Gastrocnemius medialis (tissue), 4 donors: ENCODE measurements at places on chromosomes 7 and 10.

GRCh38 chr7:124254396-124254795 lies 221.5 kb upstream of the TMEM229A start:
- DNase-seq: no peak

- DNase-seq: peak; percentile 24
Measured at GRCh38 chr7:30815951-30816644, 44.9 kb downstream of the MINDY4 start.

DNA sequence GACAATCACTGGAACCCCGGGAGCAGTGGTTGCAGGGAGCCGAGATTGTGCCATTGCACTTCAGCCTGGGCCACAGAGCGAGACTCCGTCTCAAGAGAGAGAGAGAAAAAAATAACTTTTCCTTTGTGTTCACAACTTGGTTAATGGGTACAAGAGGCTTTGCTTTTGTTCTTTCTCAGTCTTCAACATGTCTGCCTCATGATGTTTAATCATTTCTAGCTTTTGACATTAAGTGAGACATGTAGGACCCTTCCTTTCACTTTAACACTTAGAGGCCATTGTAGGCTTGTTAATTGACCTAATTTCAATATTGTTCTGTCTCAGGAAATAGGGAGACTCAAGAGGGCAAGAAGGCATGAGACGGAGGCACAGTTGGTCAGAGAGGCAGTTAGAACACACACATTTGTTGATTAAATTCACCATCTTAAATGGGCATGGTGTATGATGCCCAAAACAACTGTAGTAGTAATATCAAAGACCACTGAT lies 9.3 kb upstream of the CRCP start:
- DNase-seq: no peak

DNA sequence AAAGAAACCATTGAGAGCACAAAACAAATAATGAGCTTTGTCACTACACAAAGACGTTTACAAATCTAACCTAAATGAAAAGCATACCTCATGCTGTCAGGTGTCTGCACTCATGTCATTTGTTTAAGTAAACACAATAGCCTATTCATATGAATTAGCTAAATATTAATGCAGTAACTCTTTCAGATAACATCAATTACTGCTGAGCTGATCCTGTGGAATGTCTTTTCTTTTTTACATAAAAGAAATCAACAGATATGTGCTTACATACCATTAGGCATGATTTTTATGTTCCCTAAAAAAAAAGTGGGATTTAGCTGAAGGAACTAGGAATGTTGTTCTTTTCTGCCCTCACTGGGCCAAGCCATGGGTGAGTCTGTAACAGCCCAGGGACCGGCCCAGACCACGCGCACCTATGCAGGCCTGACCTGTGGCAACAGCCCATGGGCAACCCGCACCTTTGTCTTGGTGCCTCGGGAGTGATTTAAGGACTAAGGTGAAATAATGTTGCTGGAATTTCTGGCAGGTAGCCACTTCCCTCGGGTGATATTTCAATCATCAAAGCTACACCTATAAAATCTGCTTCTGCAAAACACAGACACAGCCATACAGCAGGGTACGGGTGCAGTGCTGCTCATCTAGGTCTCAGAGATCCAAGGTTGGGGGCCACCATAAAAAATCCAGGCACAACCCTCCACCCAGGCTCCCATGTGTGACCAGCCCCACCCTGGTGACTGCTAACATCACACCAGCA lies 44.6 kb downstream of the FGFR2 start:
- no peak for DNase-seq

- DNase-seq: no peak
Measured at GRCh38 chr7:31476941-31477677, 36.8 kb upstream of the ITPRID1 start.

DNA sequence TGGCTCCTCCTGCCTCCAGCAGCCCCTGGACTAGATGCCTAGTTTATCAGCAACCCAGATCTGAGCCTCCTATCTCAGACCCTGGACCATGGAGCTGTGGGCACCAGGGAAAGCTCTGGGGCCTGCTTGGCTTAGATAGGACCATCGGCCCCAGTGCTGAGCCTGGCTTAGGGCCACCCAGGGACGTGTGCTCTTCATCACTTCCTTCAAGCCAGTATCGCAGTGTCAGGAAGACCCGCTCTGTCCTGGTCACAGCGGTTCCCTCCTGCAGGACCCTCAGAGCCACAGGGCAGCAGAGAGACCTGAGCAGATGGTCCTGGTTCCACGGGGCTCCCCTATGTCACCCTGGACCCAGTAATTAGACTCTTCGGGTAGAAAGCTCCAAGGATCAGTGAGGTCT lies 105.7 kb upstream of the FAM20C start:
- no peak for DNase-seq

DNA sequence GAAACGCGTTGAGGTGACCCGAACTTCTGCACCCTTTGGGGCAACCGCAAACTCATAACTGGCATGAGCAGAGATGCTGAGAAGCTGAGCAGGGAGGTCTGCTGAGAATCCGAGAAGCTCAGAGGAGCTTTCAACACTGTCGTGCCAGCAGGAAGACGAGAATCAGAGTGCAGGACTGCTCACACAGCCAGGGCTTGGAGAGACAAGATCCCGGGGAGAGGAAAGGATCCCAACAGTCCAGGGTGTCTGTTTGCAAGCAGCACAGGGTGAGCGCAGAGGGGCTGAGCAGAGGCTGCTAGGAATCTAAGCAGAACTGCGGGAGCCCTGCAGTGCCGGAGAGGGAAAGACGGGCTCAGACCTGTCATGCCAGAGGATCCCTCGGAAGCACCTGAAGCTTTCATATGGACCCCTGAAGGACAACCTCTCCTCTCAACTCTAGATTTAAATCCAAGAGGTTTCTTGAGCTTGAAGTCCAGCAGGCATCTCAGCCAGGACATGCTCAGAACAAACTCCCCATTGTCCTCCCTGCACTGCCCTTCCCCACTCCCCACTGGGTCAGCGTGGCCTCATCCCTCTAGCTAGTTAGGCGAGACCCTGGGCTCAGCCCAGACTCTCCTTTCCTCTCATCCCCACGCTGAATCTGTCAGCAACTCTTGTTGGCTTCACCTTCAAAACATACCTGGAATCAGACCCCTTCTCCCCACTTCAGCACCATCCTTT lies 40.7 kb downstream of the FOXL3 start:
- no peak for DNase-seq

GRCh38 chr7:28996836-28997235 lies 38.7 kb upstream of the TRIL start:
- no peak for DNase-seq

- no peak for DNase-seq
Measured at GRCh38 chr7:94303695-94304094, 91.0 kb upstream of the COL1A2 start.

DNA sequence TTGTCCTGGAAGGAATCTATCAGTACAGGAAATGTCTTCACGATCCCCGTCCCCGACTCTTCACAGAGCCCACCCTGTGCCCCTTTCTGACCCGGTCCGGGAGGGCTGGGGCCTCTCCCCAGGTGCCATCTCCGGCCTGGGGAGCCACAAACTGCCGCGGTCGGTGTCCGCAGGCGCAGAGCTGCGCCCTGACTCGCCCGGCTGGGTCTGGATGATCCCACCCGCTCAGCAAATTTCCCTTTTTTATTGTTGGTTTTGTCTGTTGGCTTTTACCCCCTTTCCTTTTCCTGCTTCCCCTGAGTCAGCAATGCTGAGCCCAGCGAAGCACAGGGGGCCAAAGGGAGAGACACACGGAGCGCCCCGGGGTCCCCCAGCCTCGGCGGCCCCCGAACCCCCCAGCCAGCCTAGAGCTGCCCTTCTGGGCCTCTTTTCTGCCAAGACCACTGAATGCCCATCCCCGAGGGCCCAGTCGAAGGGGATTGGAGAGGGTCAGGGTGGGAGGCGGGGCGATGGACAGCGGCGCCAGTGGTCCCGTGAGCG lies 30.9 kb downstream of the LEP start:
- no peak for DNase-seq

DNA sequence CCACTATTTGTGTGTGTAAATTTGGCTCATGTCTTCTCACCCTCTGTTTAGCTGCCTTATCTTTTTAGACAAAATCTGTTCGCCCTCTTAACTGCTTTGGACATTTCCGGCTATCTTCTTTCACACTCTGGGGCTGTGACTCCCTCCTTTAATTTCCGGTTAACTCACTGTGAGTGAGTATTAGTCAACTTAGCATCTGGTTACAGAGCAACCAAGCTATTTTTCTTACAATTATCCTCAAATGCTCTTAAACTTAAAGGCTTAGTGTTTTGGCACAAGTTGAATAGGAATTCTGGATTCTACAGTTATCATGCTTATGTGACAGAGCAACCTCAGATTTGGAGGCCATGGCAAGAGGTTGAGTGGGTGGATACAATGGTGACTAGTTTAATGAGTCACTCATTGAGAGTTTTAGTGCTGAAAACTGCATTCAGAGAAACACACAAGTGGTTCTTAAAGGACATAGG lies 177.6 kb upstream of the SEMA3A start:
- no peak for DNase-seq

DNA sequence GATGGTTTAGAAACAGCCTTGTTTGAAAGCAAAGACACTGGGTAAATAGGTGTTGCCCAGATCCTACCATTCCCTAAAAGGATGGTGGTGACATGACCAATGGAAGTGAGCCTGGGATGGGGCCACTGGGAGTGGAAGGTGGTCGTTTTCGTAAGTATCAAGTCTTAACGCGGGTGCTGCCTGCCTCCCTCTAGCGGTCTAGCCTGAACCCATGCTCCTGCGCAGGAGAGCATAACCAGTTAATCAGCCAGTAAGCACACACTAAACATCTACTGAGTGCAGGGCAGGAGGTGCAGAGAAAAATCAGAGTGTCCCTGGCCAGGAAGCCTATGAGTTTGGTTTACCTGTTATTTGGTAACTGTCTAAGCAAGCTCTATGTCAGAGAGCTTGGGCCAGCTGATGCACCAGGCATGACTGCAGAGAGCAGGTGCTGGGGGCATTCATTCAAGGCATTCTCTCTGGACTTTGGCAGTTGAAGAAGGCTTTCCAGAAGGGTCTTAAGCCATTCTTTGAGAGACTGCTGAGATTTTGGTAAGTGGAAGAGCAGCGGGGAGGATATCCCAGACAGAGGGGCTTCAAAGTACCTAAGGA lies 930 bp downstream of the GARIN1A start:
- DNase-seq: no peak

GRCh38 chr10:102109166-102110116 lies 10.7 kb downstream of the LDB1 start:
- DNase-seq: no peak

GRCh38 chr7:104327938-104328295 lies 486 bp upstream of the LHFPL3 start:
- DNase-seq: no peak

DNA sequence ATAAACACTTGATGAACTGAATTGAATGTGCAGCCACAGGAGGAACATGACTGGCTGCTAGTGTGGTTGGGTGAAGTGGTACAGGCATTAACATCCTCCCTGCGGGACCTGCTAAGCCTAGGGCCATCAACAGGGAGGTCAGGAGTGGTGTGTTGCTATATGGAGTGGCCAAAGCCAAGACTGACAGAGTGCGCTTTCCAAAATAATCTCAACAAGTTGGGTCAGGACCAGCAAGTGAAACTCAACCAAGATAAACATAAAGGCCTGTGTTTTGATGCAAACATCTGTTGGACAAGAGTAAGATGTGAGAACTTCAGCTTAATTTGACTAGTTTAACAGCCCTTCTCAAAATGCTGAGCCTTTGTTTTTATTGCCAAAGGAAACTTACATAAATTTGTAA lies 97.7 kb downstream of the WDFY4 start:
- DNase-seq: no peak

GRCh38 chr7:110084181-110084807 lies 1006.6 kb upstream of the LRRN3 start:
- no peak for DNase-seq

GRCh38 chr7:49669692-49670260 lies 103.7 kb upstream of the VWC2 start:
- no peak for DNase-seq

DNA sequence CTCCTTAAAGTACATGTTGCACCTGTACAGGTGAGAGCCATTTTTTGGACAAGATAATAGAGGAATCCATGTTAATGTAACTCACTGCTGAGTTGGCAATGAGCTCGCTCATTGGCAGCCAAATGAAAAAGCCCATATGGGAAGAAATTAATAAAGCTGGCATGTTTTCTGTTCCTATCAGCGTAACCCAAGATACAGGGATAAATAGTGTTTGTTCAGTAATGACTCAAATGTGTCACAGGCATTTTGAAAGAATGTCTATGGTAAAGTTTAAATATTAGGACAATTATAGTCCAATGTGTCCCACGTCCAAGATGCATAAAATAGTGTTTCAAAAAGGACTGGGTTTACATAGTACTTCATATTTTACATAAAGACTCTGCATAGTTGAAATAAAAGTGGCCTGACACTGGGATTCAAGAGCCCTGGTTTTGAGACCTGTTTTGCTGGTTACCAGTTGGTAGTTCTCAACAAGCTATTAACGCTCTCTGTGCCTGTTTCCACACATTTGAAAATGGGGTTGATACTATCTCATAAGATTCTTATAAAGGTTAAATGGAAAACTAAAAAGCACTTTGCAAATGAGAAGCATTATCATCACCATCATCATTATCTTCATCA lies 49.1 kb downstream of the MTURN start:
- DNase-seq: no peak

DNA sequence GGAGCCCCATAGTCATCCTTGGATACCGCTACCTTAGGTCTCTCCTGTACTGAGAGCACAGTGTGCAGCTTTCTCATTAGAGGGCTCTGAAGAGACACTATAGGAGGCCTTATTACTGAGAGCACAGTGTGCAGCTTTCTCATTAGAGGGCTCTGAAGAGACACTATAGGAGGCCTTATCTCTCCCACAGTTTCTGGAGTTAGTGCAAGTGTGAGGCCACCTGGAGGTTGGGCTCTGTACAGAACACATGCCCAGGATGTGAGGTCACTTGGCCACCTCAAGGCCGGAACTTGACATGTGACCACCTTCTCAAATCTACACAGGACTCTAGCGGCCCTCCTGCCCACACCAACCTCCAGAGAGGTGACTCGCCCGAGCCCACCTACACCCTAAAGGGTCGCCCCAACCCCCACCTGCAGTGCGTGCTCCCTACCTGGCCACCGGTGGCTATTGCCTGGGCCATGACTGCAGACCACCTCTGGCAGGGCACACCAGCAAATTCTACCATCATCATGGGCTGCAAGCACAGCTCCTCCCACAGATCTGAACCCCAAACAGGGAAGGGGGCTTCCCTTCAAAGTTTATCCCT lies 24.6 kb downstream of the FRMPD2 start:
- DNase-seq: no peak

DNA sequence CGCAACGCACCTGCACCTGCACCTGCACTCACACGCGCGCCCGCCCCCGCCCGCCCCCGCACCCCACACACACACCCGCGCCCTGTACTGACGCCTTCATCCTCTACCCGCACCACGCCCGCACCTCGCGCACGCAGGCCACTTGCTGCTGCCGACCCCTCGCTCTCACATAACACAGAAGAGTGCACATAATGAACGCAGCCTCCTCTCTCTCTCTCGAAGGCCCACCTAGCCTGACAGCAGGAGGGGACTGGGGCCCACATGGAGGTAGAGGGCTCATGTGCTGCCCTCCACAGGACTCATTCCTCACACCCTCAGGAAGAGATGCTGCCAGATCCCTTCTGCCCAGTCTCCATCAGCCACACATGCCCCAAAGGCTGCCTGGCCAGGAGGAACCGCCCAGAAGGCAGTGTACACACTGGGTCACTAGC lies 432 bp upstream of the CAMK2B start:
- peak; percentile 61 for DNase-seq

- no peak for DNase-seq
Measured at GRCh38 chr7:125299003-125299765, 369.6 kb upstream of the POT1 start.

- DNase-seq: no peak
Measured at GRCh38 chr10:114103284-114103683, 59.6 kb downstream of the ADRB1 start.

- no peak for DNase-seq
Measured at GRCh38 chr10:73092830-73093229, 3.8 kb downstream of the P4HA1 start.

- DNase-seq: no peak
Measured at GRCh38 chr10:78212060-78212785, 178.6 kb downstream of the RPS24 start.
